Activated T-cell treated with anti-CD3 and anti-CD28 coated beads, Interleukin-2, amount 50 U/mL, for 48 hours (primary cell): ENCODE measurements at places on chromosomes 16 and 17.

GRCh38 chr16:58494981-58495520, 4.9 kb upstream of the NDRG4 start:
- DNase-seq = peak; percentile 77

GRCh38 chr16:88007321-88007731, 56.1 kb downstream of the BANP start:
- no peak for DNase-seq

- DNase-seq = no peak
These were observed 27.8 kb upstream of the CDR2 start for GRCh38 chr16:22402191-22402590.

DNA sequence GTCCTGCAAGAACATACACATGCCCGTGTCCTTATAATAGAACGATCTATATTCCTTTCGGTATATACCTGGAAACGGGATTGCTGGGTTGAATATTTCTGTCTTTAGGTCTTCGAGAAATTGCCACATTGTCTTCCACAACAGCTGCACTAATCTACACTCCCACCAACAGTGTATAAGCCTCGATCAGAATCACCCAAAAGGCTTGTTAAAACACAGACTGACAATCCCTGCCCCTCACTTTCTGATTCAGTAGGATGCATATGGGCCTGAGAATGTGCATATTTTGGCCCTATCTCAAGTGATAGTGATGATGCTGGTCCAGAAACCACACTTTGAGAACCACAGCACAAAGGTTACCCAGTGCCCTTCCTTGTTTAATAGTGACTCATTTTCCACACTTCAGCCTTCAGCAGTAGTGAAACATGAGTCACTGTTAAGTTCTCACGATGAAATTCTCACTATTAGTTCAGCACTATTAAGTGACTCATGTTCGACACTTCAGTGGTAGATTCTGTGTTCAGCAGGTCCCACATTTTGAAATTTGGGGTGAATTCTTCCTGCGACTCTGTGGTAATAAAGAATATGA, 215.6 kb downstream of the GRIN2A start:
- DNase-seq = peak; percentile 15

DNA sequence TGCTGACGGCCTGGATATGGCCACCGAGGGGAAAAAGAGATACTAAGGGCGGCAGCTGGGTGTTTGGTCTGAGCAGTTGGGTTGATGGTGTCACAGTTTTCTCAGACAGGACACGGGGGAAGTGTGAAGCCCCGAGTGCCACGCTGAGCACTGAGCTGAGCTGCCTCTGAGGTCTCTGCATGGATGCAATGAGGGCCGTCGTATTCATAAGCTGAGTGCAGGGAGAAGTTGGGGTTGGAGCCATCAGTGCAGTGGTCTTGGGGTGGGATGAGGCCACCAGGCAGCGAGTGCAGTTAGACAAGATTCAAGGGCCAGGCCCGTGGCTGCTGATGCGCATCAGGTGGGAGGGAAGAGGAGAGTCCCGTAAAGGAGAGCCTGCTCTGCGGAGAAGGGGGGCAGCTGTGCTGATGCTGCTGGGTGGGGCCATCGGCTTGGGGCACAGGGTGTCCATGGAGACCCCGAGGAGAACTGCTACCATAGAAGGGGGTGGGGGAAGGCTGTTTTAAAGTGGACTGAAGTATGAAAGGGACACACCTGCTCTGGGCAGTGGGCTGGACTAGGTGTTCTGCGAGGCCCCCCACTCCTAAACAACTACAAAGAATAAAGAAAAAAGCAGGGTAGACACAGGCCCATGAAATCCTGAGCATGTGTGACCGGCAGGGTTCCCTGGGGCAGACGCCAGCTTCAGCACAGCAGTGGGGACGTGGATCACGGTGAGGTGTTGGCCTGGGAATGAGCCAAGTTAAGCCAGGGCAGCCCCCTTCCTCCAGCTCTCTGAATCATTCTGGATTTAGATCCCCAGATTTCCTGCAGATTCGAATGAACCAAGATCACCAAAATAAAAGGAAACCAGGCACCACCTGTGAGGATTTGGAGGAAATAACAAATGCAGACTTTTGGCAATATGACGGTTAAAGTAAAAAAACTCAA, 19.7 kb downstream of the IL34 start:
- no peak for DNase-seq
